ENCODE measurements at places on chromosomes 1 and 21.

- no peak for DNase-seq
These were observed 26.1 kb upstream of the LAMC2 start for GRCh38 chr1:183159960-183160359.

DNA sequence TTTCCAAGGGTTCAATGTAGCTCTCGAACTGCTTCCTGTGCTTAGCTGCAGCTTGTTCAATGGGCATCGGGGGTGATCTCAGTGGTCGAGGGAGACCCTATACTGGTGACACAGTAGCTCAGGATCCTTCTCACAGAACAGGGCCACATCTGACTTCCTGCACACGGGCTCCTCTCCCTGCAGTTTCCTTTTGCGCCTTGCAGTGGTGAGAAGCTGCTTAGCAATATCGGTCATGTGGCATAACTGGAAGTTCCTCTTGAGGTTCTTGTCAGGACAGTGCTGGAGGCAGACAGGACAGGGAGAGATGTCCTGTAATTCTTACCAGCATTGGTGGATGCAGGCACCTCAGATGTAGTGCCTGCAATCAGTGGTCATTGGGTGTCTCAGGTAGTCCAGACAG, 140.5 kb upstream of the MAP1LC3C start:
- no peak for DNase-seq

- DNase-seq: no peak
These were observed 37.2 kb downstream of the WNT4 start for GRCh38 chr1:22105611-22106207.

DNA sequence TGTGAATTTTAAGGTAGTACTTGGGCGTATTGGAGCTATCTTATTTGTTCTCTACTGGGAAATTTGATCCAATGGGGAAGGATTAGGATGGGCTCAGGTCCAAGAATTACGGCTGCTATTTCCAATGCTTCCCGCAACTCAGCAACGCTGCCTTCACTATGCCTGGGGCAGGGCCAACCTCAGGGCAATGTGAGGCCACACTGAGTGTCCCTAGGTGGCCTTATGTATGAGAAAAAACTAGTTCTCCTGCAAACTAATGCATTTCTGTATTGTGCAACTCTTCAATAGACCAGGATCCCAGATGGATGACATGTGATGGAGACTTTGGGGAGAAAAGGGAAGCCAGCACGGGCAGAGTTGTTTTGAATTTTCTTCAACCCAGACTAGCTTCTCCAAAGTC, 168.1 kb downstream of the DUSP10 start:
- no peak for DNase-seq

- DNase-seq: peak; percentile 87
These were observed 520 bp downstream of the ZBTB17 start for GRCh38 chr1:15975358-15975804.

GRCh38 chr1:39852214-39852791, 31.0 kb downstream of the TRIT1 start:
- no peak for DNase-seq

DNA sequence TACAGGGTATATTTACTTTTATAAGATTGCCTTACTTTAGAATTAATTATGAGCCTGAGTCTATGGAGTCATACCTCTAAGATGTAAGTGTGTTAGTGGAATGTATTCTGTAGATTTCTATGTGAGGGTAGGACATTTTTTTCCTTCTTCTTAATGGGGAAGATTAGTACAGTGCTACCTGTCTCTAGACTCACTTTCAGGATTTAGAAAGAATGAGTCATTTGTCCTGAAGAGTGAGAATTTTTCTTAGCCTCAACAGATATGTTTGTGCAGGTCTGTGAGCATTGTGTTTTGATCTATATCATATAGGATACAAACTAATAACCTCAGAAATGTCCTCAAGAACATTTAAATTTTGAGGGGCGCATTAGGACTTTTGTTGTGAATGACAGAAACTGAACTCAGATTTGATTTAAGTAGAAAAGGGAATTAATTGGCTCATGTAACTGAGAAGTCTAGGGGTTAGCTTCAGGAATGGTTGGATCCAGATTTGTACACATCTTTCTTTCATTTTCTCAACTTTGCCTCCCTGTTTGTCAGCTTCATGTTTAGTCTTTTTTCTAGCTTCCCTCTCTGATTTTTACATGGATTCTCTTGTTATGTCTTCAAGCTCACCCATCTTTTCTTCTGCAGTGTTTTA, 45.3 kb downstream of the TTC3 start:
- DNase-seq: no peak

DNA sequence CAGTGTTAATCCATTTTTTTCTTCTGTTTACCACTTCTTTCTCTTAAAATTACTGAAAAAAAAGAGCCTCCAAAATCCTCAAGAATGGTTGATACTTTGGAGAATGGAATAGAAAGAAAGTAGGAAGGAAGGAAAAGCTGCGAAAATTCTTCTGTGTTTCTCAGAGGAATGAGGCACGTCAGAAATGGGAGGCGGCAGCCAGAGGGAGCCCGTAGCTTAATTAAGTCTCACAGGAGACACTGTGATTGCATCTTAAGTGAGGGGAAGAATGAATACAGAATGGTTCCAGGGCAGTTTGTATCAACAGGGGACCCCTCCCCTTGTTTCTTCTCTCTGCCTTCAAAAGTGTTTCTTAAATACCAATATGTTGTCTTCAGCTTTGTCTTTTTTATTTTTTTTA, 1099.5 kb downstream of the PLA2G4A start:
- DNase-seq: no peak

GRCh38 chr21:21046063-21046462, 47.9 kb downstream of the NCAM2 start:
- no peak for DNase-seq

DNA sequence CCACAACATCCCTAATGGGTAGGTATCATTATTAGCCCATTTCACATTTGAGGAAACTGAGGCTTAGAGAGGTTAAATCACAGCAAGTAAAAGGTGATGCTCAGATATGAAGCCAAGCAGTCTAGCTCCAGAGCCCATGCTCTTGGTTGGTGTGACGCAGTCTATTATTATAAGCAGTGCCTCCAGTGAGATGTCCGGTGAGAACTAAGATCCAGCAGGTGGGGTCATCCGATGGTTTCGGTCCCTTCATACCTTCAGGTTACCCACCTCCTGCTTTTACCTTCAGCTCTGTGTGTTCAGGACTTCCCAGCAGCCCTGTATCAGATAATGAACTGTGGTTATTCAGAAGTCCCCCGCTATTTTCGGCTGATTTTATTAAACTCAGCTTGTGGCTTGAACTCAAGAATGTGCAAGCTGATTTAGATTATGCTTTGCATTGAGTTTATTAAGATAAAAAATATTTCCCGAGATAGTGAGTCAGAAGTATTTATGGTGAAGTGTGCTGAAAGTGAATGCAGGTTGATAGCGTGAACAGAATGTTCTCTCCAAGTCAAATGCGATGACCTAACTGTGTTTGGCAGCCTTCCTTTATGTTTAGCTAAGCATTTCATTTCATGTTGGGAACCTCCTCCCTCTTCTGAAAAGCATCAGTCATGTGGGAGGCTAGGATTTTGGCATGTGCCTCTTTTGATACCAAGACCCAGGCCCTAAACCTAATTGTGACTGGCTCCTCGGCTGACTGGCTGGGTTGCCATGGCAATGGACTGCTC, 160.9 kb upstream of the UBE2U start:
- no peak for DNase-seq

GRCh38 chr1:227654431-227654830, 80.7 kb downstream of the JMJD4 start:
- no peak for DNase-seq

All from activated T-cell treated with anti-CD3 and anti-CD28 coated beads, Interleukin-2, amount 50 U/mL, for 72 hours (primary cell).